Stimulated activated CD8-positive, alpha-beta memory T cell treated with anti-CD3 and anti-CD28 coated beads, Interleukin-12 subunit alpha, Interleukin-12 subunit beta, amount 100 ng/mL, for 4 hours (primary cell): ENCODE measurements at places on chromosomes 11 and 22.

GRCh38 chr11:111733611-111734088 lies 32.5 kb downstream of the PPP2R1B start:
- no peak for DNase-seq

GRCh38 chr11:69925366-69926196 lies 106.4 kb upstream of the FGF3 start:
- no peak for DNase-seq

- no peak for DNase-seq
Observed at GRCh38 chr11:70878366-70878765, 374.0 kb downstream of the SHANK2 start.

DNA sequence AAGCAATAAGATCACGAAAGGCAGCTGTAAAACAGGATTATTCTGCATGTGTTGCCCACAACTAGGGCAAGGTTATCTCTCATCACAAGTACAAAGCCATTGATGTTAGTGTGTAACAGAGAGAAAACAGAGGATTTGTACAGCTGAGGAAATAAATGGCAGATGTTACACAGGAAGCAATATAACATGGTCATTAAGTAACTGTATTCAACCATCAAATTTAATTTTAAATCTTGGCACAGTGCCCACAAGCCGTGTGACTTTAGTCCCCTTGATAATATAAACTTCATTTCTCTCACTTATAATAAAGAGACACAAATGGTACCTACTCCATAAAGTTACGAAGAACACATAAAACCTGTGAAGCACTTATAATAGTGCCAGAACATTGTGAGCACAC lies 17.3 kb downstream of the OR51E2 start:
- DNase-seq: no peak

DNA sequence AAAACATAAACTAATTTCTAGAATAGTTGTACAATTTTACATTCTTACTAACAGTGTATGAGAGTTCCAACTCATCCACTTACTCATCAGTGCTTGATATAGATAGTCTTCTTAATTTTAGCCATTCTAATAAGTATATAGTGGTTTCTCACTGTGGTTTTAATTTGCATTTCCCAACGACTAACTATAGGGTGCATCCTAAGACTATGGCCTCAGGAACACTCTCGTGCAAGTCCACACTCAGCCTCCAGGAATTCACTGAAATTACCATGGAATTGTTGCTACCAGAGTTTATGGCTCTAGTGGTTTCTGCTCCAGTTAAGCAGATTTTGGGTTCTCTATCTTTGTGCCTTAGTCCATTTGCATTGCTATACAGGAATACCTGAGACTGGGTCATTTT lies 60.1 kb upstream of the GUCY1A2 start:
- DNase-seq: no peak

DNA sequence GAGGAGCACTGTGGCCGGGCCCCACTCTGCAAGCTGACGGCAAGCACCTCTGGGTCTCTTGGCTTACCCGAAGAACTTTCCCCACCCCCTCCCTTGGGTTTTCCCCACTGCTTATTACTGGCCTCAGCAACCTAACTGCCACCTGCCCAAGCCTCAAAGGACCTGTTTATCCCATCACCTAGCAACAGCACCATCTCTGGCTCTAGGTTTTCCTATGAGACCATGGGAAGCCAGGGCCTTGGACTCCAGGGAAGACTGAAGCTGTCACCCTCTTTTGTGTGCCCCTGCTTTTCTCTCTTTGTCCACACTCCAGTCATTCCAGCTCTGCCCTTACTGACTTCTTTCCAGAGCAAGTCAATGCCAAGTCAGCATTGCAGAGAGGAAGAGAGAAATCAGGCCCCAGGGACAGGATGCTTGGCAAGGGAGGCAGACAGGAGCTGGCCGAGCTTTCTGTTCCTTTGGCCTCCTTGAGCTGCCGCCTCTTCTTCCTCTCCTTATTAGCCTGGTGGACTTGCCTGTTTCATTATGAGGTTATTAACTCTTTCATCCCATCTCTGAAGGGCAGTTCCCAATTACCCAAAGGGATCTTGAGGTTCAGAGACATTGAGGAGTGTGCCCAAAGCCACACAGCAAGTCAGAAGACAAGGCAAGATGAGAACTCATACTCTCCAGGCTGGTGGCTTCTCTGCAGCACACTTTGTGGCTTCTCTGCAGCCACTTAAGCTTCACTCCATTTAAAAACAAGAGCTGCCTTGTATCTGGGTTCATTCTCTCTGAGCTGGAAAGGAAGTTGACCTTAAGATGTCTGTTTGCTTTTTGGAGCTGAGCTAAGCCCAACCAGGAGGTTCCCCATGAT lies at the start of gene SMIM35:
Gene SMIM35, minus strand, starts transcription at position 51 of the 856 bp plus-strand sequence. CDS start 206 bp downstream, outside the sequence.
- no peak for DNase-seq
